Mucosa of descending colon (tissue), 3 donors: ENCODE measurements at places on chromosomes 13 and 19.

DNA sequence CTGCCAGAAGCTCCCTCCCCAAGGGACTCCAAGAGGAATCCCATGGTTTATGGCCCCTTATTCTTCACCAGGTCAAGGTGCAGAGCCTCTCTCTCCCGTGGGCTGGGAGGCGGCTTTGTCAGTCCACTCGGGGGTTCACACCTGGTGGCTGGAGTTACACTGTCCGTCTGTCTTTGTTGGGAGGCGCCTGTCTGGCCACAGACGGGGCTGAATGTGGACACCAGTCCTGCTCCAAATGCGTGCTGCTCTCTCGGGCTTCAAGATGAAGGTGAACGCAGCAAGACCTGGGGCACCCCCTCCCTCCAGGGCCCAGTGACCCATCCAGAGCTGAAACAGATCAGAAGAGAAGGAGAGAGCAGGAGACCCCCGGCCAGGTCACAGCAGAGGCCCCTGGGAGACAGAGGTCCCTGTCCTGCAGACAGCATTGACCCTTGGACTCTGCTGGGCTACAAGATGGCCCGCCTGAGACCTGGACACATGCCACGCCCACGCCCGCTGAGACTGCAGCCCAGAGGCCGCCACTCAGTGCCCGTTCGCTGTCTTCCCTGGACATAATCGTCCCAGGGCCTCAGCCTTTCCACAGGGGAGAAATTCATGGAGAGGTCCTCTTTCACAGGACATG is 29.9 kb upstream of the TUBGCP3 start:
- DNase-seq: no peak

- DNase-seq: no peak
These were observed 15.8 kb upstream of the TUBGCP3 start for GRCh38 chr13:112603641-112604225.

- no peak for DNase-seq
These were observed 12.0 kb downstream of the CD37 start for GRCh38 chr19:49347191-49347590.

- no peak for DNase-seq
These were observed 11.8 kb upstream of the CD70 start for GRCh38 chr19:6602729-6603114.
